ENCODE measurements at places on chromosomes 11 and 22.

- no peak for DNase-seq
Measured at GRCh38 chr11:120167659-120168058, 29.7 kb upstream of the TRIM29 start.

DNA sequence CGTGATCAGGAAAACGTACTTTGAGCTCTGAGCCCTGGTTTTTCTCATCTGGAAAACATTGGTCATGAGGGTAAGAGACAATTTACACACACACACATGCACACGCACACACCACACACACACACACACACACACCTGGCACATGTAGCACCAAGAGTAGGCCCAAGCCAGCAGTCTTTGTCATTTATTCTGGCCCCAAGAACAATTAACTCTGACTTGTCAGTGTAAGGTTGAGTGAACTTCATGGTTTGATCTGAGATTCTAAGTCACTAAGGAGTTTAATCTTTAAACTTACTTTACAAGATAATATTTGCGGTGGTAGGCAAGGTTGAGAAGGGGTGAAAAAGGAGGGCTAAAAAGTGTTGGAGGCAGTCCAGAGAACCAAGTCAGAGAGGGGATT lies 44.1 kb downstream of the MMP20 start:
- no peak for DNase-seq

- DNase-seq = peak; percentile 39
Measured at GRCh38 chr22:33723915-33724314, 196.4 kb downstream of the LARGE1 start.

- peak; percentile 52 for DNase-seq
Measured at GRCh38 chr11:118088531-118088930, 1.8 kb upstream of the SMIM35 start.

- no peak for DNase-seq
Measured at GRCh38 chr22:24138649-24139420, 42.5 kb upstream of the SUSD2 start.

DNA sequence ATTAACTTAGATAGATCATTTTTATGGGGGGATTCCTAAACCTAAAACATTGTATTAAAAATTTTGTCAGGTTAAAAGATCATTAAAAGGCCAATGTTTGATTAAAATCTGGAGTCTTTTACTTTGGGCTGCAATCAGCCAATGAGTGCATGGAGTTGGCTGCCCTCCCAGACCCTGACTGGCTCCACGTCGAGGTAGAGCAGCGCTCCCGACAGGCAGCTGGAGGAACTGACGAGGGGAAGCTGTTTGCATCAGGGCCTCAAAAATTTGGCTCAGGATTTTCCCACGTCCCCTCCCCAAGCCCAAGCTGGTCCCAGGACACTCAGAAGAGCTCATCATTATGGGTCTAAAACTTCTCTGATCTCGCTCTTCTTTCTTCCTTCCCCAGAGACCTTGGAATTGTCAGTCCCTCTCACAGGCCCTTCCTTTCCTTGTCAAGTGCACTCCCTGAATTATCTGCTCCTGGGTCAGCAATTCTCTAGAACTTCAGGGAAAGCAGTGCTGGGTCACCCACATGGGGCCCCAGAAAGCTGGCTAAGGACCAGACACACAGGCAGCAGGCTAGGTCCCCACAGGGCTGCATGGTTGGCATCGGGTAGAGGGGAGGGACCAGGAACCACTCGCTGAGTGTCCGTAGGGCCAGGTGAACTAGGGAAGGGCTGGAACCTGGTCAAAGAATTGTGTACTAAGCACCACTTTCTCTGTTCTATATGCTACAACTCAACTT lies 119.6 kb upstream of the IGLL5 start:
- no peak for DNase-seq

DNA sequence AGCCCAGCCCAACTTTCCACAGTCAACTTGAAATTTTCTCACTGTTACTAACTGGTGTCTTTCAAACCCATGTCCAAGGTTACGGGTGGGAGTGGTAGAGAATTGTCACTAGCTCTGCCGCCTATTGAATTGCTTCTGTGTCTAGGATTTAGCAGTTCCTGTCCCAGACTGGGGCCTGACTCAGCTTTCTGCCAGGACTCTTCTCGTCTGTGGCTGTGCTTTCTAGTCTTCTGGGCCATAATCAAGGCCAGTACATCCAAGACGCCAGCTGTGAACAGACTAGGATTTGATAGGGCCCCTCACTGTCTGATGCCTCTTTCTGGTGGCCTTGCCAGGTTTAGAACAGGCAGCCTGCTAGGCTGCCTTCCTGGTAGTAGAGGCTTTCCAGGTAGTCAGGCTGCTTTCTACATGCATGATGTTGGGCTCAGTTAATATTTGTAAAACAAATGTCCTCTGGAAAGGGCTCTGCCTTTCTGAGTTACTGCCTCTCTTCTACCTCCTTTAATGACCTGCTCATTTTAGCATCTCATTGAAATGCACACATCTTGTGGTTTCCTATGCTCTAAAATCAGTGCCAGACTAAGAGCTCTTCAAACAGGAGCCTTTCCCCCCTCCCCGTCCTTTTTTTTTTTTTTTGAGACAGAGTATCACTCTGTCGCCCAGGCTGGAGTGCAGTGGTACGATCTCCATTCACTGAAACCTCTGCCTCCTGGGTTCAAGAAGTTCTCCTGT lies 13.1 kb upstream of the HIKESHI start:
- DNase-seq = peak; percentile 21

GRCh38 chr11:112554586-112554985 lies 293.9 kb upstream of the PLET1 start:
- no peak for DNase-seq

DNA sequence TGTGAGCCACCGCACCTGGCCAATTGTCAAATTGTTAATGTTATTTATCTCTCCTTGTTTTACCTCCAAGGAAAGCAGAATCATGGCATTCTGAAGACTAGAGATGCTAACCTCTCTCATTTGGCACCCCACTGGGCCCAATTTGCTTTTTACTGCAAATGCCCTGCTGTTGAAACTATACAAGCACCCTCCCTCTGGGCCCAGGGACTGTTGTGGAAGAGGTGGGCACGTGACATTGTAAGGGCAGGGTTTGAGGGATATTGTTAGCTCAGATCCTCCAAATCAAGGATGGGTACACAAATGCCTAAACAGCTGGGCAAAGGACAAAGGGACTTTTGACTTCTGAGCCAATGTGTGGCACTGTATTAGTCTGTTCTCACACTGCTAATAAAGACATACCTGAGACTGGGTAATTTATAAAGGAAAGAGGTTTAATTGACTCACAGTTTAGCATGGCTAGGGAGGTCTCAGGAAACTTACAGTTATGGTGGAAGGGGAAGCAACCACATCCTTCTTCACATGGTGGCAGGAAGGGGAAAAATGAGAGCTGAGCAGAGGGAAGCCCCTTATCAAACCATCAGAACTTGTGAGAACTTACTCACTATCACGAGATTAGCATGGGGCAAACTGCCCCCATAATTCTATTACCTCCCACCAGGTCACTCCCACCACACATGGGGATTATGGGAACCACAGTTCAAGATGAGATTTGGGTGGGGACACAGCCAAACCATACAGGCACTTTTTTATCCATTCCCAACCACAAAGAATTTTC lies 6.5 kb upstream of the ALDH3B2 start:
- no peak for DNase-seq

DNA sequence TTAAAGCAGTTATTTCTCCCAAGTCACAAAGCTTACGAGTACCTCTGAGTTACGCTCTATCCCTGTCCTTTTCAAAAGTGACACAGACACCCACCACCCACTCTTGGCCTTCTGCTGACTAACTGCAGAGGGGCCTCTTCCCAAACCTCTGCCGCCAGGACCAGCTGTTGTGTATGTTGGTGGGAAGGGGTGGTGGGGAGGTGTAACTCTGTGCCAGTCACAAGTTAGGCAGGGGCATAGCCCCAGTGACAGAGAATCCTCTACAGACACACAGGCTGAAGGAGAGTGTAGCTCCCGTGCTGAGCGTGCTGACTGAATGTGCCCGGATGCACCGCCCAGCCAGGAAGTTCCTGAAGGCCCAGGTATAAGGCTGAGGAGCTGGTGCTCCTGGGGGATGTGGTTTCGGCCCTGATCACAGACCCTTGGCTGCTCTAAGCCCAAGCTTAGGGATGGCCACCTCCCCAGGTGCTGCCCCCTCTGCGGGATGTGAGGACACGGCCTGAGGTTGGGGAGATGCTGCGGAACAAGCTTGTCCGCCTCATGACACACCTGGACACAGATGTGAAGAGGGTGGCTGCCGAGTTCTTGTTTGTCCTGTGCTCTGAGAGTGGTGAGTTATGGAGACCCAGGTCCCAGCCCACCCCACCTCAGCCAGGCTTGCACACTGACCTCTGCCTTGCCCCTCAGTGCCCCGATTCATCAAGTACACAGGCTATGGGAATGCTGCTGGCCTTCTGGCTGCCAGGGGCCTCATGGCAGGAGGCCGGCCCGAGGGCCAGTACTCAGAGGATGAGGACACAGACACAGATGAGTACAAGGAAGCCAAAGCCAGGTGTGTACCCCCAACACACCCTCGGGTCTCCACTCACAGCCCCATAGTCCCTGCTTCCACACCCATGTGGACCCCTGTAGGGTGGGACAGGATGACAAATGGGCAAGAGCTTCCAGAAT lies 4.9 kb downstream of the RIC8A start:
- DNase-seq = no peak

GRCh38 chr11:126633330-126633729 lies 277.8 kb downstream of the ST3GAL4 start:
- no peak for DNase-seq

DNA sequence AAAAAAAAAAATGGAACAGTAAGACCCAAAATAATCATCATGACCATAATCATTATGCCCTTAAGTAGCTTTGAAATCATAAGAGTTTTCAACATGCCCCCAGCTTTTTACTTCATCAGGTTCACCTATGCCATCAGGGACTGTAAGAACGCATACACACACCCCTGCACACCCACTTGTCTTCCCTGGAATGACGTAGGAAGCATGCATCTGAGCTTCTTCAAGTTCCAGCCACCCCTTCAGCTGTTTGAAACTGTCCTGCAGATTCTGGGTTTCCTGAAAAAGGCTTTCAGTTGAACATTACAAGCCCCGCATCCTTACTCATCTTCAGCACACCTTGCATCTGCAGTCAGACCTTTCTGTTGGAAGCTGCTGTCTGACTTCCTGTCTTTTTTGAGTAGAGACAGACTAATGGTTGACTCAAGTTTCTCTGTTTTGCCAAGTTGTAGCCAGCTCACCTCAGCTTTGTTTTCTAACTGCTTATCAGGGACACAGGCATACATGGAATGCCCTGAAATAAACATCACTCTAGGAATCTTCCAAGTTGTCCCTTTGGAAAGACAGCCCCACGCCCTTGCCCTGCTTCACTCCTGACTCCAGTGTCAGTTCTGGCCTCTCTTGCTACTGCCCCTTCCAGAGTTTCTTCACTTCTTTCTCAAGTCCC lies 37.0 kb downstream of the ARHGAP1 start:
- no peak for DNase-seq

DNA sequence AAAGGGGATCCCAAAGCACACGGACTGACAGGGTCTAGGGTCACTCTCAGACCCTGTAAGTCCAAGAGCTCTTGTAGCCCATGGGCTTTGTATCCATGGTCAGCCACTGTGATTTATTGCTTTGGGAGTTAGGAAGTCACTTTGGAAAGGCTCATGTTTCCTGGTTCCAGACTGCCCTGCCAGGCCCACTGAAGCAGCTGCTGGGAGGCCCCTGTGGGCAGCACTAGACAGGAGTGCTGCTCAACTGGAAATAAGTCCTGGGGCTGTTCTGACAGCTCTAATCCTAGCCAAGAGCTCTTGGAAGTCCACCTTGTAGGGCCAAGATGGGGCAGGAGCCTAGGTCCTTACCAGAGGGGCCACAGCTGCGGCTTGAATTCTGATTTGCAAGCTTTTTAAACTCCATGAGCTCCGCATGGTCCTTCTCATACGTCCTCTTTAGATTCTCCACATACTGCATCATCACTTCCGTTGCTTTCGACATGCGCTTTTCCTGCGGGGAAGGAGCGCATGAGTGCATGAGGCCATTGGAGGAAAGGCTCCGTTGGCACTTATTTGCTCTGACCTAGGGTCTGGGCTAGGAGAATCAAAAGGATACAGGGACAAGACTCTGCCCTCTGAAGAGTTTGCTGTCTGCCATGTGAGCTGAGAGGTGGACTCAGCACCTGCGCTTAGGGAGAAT lies 32.2 kb upstream of the LYVE1 start:
- no peak for DNase-seq

- DNase-seq = no peak
Measured at GRCh38 chr11:9155930-9156329, 64.5 kb upstream of the SCUBE2 start.

DNA sequence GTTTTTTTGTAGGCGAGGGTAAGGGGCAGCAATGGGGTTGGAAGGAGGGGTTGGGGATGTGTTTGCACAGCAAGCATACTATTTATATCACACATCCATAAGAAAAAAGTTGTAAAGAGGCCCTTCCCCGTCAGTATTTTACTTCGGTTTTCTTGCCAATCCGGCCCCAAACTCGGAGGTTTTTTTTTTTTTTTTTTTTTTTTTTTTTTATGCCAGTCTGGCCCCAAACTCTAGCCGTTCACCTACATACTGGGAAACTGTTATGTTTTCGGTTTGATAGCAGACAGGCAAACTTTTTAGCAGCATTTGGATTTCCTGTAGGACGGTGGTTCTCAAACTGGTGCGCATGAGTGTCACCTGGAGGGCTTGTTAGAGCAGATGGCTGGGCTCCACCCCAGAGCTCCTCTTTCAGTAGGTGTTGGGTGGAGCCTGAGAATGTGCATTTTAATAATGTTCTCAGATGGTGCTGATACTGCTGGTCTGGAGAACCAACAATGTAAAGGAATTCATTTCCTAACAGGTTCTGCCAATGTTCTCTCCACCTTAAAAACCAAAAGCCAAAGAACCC lies 76.5 kb upstream of the ZBED5 start:
- no peak for DNase-seq

DNA sequence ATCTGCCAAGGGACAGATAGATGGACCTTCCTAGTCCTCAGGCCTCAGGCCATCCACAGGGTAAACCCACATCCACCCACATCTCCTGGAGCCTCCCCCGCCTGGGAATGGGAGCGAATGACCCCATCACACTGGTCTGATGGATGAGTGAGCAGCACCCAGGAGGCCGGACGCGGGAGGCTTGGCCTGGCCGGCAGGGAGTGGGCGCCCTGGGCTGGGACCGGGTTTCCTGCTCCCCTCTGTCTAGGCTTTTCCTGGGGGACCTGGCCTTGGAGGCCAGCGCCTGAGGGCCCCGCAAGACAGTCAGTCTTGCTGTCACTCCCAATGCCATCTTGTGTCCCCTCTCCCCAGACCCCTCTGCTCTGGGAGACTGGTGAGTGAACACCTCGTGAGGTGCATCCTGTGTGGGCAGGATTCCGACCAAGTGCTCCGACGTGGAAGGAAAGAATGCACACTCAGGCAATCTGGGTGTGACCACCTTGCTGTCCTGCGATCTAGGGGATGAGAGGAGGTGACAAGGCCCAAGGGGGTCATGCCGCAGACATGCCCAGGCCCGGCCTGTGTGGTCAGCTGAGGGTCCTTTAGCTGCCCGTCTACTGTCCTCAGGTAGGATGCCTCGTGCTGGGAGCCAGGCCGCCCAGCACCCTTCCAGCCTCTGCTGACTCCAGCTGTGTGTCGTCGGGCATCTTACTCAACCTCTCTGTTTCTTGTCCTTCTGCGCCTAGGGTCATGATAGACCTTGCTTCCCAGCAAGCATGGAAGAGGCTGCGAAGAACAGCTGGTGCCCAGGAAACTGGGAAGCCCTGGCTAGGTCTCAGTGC lies 26.5 kb upstream of the WNT7B start:
- DNase-seq = no peak

GRCh38 chr22:50104141-50104544 lies 14.3 kb downstream of the MOV10L1 start:
- DNase-seq = no peak

GRCh38 chr22:21640810-21641209 lies 1.3 kb upstream of the SDF2L1 start:
- DNase-seq = no peak
